ENCODE measurements at places on chromosomes 7 and 10. TPM values are rescaled to one million over a fixed set of nuclear protein-coding genes. Genes with fewer than 3 reads are reported as not detected.

The SP8 gene
- polyA plus RNA-seq, result not detected

The MAP3K8 gene
- polyA plus RNA-seq, result 11.6 TPM

The LIPM gene
- polyA plus RNA-seq, result not detected

The ANKRD26 gene
- 12.4 TPM for polyA plus RNA-seq
